ENCODE measurements at places on chromosomes 4 and X.

GRCh38 chr4:52366621-52367020 is 292.5 kb downstream of the USP46 start:
- no peak for DNase-seq

DNA sequence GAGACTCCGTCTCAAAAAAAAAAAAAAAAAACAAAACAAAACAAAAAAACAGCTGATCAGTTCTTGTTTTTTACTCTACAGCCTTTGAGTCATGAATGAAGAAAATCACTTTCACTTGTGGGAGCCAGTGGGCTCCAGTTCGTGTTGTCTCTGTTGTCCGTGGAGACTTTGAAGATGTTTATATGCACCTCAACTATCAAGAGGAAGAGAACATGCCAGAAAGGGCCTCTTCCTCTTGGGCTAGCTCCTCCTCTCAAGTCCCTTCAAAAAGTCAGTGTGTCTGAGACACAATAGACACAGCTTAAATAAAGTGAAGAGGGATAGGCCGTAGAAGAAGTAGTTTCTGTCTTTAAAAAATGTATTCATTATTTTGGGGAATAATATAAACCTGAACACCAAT is 182.7 kb downstream of the KDR start:
- no peak for DNase-seq

DNA sequence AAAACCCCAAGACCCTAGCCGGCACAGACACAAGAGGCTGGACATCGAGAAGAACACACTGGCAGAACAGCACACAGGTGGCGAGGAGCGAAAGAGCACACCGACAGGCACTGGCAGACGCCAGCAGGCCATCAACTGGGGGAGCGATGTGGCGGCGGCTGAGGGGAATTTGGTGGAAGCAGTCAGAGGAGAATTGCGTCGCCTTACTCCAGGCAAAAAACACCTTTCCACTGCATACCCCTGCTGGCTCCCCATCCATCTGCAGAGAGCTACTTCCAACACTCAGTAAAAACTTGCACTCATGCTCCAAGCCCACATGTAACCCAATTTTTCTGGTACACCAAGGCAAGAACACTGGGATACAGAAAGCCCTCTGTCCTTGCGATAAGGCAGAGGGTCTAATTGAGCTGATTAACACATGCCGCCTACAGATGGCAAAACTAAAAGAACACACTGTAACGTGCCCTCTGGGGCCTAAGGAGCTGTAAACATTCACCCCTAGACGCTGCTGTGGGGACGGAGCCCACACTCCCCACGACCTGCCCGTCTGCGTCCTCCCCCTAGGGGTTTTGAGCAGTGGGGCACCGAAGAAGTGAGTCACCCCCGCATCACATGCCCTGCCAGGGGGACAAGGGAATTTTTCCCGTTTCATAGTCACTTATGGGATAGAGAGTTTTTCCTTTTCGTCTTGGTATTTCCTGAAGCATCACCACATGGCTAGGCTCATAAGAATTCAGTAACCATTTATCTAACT is 262.3 kb downstream of the KCTD8 start:
- no peak for DNase-seq

GRCh38 chrX:46588263-46588662 is 14.7 kb downstream of the CHST7 start:
- DNase-seq: no peak

- DNase-seq: no peak
These were observed 50.7 kb upstream of the USP38 start for GRCh38 chr4:143133977-143134376.

DNA sequence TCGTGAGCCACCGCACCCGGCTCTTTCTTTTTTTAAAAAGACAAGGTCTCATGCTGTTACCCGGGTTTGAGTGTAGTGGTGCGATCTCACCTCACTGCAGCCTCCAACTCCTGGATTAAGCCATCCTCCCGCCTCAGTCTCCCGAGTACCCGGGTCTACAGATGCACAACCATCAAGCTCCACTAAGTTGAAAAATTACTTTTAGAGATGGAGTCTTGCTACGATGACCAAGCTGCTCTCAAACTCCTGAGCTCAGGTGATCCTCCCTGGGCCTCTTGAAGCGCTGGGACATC is 2.0 kb downstream of the SLC25A6 start:
- DNase-seq: no peak

DNA sequence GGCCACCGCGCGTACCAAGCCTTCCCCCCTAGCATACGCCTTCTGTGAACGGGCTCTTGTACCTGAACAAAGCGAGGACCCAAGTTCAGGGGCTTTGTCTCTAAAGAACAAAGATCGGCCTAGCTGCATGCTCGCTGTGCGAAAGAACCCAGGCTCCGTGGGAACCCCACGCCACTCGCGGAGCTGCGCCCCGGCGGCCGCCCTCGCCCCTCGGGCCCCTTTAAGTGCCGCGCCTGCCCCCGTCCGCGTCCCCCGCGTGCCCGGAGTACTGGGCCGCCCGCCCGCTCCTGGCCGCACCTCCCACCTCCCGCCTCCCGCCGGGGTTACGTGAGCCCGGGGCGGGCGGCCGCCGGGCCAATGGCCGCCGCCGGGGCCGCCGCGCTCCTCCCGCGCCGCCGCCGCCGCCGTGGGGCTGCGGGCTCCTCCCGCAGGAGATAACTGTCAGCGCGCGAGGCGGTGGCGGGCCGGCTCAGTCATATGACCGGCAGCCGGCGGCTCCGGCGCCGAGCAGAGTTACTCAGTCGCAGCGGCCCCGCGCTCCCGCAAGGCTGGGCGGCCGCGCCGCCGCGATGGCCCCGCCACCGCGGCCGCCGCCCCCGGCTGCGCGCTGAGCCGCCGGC is at the start of gene FNIP2:
Gene FNIP2 (plus strand): TSS at position 472 of the 620 bp plus-strand sequence. CDS start 187 bp downstream, outside the sequence.
- DNase-seq: peak; percentile 73

DNA sequence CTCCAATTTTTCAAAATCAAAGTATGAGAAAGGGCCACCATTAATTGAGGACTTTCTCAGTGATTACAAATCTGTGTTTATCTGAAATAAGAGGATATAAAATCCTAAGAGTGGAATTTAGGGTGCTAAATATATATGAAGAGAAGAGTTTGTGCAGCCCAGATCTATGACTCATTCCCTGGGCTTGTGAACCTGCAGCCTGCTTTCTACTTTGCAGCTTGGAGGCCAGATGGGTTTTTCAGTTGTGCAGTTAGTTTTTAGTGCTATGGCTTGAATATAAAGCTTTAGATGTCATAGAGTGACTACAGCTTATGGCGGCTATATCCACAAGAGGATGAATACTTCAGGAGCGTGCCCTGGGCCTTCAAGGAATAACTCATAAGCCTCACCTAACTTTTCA is 1391.1 kb downstream of the FSTL5 start:
- no peak for DNase-seq

GRCh38 chr4:176791591-176792325 is 964 bp downstream of the VEGFC start:
- DNase-seq: no peak

DNA sequence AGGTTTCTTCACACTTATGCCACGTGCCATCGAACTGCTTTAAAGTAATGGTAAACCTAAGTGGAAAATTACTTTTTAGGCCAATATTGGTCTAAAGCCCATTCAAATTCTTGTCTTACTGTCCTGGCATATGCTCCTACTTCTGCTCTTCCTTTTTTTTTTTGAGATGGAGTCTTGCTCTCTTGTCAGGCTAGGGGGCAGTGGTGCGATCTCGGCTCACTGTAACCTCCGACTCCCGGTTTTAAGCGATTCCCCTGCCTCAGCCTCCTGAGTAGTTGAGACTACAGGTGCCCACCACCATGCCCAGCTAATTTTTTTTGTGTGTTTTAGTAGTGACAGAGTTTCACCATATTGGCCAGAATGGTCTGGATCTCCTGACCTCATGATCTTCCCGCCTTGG is 129.0 kb upstream of the TECRL start:
- no peak for DNase-seq

DNA sequence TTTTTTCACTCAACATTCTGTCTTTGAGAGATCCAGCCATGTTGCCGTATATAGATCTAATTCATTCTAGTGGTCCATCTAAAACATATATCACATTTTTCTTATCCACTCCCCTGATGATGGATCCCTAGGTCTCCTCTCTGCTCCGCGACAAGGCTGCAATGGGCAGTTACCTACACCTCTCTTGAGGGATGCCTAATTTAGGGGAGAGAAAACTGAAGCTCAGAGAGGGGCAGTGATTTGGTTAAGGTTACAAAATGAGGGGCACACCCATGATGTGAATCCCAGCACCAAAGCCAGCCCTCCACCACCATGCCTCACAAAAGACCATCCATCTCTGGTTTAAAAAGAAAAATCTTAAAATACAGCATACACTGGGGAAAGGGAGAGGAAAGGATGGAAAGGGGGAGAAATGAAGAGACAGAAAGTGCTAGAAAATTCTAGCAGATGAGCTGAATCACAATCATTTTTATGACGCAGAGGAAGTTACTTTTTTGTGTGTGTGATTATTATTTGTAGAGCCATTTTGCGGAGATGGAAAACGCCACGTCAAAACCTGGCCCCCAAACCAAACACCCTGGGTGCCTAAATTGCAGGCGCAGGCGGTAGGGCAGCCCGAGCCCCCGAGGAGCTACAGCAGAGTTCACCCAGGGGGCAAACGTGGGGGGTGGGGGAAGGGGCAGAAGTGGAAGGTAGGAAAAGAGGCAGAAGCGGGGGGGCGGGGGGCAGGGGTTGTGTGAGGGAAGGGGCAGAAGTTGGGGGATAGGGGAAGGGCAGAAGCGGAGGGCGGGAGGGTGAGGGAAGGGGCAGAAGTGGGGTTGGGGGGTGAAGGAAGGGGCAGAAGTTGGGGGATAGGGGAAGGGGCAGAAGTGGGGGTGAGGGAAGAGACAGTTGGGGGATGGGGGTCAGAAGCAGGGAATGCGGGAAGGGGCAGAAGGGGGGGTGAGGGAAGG is 1.3 kb upstream of the TSPYL2 start:
- no peak for DNase-seq

- DNase-seq: no peak
These were observed 360.2 kb downstream of the GLUD2 start for GRCh38 chrX:121407627-121408026.

DNA sequence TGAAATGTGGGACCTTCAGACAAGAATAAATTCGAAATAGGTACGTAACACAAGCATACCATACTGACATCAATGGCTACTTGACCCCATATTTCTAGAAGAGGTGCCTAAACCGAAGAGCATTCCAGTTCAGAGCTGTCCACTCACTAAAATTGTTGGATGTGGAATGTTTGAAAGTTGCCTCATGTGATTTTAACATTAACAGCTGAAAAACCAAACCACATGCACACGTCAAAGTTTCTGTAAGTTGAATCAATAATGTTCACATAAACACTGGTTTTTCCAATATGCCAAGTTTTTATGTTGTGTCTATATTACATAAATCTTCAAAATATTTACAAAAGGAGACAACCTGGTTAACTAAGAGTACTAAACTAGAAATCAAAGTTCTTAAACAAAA is 3.5 kb downstream of the UBE2D3 start:
- DNase-seq: no peak

DNA sequence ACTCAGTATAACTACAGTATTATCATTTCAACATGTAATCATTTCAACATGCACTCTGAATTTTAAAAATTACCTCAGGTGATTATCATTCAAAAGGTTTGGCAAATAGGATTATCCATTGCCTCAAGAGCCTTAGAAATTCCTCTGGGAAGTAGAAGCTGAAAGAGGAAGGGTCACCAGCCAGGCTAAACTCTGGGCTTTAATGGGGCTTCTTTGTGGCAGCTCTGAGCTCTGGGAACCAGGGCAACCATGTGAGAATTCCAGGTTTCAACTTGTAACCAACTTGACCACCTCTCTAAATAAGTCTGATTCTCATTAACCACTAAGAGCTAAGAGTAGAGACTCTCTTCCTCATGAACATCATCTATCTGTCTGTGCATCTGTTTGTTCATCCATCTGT is 117.2 kb upstream of the MED14 start:
- no peak for DNase-seq

- DNase-seq: no peak
These were observed 61.9 kb upstream of the IGFBP7 start for GRCh38 chr4:57172065-57172464.
